Left renal cortex interstitium (tissue), 4 donors: ENCODE measurements at places on chromosomes 6 and 20. TPM values are rescaled to one million over a fixed set of nuclear protein-coding genes. Genes with fewer than 3 reads are reported as not detected.

DNA sequence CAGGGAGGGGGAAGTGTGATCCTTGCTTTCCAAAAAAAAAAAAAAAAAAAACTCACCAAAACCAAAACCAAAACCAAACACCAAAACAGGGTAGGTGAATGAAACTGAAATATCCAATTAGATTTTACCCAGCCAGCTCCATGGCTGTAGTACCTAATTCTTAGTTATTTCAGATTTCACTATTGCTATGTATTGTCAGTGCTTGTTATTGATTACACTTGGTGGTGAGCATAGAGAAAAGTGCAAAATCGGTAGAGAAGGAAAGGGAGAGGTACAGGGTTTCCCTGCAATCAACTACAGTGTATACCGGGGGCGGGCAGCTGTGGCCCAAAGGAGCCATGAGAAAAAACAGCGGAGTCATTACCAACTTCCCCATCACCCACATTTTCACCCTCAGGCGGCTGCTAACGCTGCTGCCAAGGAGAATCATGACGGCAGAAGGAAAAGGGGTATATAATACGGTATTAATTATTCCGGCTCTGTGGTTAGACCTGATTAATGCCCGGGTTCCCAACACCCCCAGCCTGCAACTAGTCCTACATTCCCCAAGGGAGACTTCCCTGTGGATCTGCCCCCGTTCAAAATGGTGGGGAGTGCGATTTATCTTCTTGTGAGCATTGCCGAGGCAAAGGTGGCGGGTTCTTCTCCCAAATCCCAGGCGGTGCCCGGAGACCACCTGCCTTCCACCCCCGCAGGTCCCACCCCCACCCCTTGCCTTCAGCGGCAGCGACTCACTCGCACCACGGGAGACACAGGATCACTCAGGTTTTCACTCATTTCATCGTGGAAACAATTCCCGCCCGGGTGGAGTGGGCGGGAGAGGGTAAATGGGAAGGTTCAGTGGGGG lies at the start of gene C6orf62:
Gene C6orf62, minus strand, starts transcription at position 30 of the 847 bp plus-strand sequence. CDS start 486 bp downstream, outside the sequence.
- DNase-seq, result no peak

- DNase-seq, result no peak
Observed at GRCh38 chr20:36313926-36314325, 7.8 kb downstream of the DLGAP4 start.

- no peak for DNase-seq
Observed at GRCh38 chr6:149035766-149036165, 281.7 kb upstream of the TAB2 start.

- no peak for DNase-seq
Observed at GRCh38 chr6:14270142-14270893, 152.7 kb downstream of the CD83 start.

DNA sequence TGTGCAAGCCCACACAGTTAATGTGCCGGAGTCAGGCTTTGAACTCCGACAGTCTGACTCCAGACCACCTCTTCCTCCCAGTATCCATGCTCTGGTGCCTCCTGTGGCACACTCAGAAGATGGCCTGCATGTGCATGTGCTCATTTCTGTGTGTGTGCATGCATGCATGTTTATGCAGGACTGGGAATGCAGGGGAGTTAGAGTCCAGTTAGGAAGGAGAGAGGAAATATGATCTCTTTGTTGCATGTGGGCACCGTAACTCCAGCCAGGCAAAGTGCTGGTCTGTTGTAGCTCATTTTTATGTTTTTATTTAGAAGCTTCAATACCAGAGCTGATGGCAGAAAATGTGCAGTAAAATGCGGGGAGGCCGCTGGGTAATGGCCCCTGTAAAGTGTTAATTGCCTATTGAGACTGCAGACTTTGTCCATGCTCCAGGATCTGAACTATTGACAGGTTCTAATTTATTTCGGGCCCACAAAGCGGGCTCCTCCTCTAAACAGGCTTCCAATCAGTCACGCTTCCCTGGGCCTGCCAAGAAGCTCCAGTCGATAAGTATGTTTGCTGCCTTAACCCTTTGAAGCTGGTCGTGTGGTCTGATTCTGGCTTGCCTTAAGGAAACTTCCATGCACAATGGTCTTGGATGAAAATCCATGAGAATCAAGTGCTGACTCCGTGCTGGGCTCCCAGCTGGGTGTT lies 248.3 kb downstream of the DHX35 start:
- DNase-seq, result no peak

GRCh38 chr6:161233986-161234661 lies 39.7 kb downstream of the AGPAT4 start:
- no peak for DNase-seq

DNA sequence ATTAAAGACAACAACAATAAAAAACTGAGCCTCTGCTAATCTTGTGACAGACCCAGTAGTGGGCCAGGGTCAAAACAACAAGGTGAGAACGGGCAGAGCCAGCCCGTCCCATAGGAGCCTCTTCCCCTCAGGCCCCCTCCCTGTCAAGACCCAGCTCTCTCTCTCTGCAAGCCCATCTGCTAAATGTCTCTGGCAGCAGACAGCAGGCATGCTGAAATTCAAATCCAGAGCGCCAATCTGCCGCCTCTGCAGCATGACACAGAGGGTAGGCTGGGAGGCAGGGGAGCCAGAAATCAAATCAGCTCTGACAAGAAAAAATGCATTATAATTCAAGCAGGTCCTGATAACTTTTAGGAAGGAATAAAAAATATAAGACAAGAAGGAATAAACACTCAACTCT lies 26.3 kb downstream of the METTL24 start:
- DNase-seq, result no peak

GRCh38 chr6:160273196-160273595 lies 14.6 kb upstream of the SLC22A2 start:
- no peak for DNase-seq

- DNase-seq, result no peak
Observed at GRCh38 chr6:170114956-170115855, 175.7 kb downstream of the DLL1 start.

- no peak for DNase-seq
Observed at GRCh38 chr20:51340451-51340840, 202.1 kb downstream of the NFATC2 start.

DNA sequence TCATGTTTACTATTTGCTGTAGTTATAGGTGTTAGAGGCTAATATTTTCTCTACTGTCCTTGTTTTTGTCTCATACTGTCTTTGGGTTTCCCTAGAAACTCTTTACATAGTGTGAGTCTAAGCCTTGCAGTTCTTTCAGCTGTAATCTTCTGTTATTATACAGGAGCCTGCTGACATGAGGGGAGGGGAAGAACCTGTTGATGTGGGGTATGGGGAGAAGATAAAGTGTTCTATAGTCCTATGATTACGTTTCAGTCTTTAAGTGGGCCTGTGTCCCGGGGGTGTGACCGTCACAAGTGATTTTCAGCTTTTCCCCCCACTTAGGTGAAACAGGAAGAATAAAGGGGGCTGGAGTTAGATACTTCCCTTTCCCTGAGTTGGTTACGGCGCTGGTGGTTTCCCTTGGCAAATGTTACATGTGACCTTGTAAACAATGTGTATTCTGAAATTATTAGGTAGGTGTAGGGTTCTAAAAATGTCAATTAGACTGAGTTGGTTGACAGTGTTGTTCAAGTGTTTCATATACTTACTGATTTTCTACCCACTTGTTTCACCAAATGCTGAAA lies 41.3 kb downstream of the REV3L start:
- no peak for DNase-seq

DNA sequence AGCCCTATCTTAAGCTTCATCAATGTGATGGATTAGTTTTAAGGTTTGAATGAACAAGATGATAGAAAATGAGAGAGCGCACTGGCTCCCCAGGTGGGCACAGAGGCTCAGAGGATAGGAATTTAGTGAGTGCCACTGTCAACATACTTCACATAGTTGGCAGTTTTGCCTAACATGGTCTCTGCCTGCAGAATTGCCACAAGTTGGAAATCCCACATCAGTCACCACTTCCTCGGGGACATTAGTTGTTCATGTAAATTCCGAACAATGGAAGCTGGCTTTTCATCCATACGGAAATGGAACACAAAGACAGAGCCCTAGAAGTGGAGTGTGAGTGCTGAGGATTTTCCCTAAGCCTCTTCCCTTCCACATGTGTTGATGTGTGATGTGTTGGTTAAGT lies 123.9 kb upstream of the PHACTR1 start:
- DNase-seq, result no peak

DNA sequence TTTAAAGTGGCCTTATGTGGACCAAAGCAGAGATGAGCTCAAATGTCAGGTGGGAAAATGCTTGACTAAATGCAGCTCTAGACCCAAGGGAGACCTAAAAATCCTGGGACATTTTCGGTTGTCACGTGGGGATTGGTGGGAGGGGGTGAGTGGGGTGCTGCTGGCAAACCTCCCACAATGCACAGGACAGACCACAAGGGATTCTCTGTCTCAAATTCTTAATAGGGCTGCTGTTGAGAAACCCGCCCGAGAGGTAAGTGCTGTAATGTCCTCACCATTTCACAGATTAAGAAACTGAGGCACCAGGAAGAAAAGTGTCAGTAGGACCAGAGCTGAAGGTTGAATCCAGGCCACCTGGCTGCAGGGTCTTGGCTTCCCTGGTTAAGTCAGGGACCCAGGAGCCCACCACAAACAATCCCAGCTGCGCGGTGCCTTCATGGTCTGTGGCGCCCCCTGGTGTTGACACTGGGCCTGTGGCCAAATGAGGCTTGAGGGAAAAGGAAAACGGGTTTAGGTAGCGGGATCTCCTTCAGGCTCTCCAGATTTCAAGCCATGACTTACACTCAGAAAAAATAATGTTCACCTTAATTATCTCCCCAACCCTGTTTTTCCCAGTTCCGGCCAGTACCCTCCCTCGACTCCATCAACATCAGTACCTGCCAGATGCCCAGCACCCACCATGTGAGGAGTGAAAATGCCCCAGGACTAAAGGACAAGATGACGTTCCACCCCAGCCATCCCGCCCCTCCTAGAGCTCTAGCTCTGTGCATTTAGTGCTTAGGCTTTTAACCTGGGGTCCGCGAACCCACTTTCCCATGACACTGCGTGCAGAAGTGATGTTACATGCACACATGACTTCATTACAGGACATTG lies 7.2 kb downstream of the HLA-G start:
- DNase-seq, result no peak

DNA sequence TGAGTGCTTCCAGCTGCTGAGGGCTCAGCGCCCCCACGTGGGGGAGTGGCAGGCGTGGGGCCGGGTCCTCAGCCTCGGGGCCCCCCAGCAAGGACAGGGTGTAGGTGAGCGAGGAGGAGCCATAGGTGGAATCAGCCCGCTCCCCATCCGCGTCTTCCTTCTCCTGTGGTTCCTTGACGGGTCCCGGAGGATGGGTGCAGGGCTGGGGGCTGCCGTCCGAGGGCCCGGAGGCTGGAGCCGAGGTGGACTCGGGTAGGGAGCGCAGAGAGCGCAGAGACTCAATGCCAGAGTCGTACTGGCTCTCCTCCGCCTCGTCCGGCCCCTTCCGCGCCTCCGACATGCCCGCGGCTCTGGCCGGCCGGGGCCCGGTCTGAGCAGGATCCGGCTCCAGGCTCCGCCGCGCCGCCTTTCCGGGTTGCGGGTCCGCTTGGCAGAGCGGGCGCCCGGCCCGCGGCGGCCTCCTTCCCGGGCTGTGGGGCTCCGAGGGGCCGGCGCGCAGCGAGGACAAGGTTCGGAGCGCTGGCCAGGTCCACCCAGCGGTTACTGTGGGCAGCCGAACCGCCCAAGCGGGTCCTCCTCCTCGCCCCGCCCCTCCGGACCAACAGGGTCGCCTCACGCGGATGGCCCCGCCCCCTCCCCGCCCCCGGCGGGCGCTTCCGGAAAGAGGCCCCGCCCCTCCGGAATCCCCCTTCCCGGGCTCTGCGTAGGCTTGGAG lies at the start of gene NFKBIE:
Gene NFKBIE, minus strand, starts transcription at position 545 of the 715 bp plus-strand sequence. Its CDS starts 205 bp downstream, at position 340.
- DNase-seq, result peak; percentile 83

GRCh38 chr20:5100684-5101347 lies 18.9 kb downstream of the PCNA start:
- no peak for DNase-seq

- peak; percentile 53 for DNase-seq
Observed at GRCh38 chr6:89984926-89985750, 90.9 kb downstream of the GJA10 start.

- no peak for DNase-seq
Observed at GRCh38 chr6:87340230-87340629, 4.4 kb upstream of the C6orf163 start.

DNA sequence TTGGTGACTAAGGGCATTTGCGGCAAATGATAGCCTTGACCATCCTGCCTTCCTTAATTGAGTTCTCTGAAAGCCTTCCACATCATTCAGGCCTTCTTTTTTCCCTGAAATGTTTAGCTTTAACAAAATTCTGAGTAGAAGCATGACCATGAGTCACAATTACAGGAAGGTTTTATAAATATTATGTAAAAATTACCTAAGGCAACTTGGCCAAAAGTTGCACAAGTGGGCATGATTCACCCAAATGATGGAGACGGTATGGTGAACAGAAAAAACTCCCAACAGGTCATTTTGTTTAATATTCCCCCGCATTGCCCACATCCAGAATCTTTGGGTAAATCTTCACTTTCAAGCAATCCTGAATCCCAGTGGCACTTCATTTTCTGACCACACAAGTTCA lies 37.0 kb downstream of the MC3R start:
- no peak for DNase-seq

GRCh38 chr20:44470327-44470726 lies 5.3 kb upstream of the TTPAL start:
- no peak for DNase-seq

GRCh38 chr6:112649853-112650252 lies 302.7 kb downstream of the RFPL4B start:
- DNase-seq, result no peak

DNA sequence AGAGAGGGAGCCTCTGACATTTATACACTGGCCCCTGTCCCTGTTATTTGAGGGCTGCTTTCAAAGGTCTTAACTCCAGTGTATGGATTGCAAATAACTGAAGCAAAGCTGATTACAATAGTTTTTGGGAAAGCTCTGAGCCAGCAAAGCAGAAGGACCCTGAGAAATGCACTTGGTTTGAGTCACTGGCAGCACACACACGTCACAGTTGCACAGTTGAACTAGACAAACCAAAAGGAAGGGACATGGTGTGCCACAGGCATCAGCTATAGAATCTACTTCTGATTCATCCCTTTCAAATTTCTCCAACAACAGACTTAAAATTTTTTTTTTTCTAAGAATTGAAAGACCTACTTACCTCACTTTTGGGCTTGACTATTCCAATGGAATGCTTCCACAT lies 56.4 kb downstream of the SNRNP48 start:
- no peak for DNase-seq

DNA sequence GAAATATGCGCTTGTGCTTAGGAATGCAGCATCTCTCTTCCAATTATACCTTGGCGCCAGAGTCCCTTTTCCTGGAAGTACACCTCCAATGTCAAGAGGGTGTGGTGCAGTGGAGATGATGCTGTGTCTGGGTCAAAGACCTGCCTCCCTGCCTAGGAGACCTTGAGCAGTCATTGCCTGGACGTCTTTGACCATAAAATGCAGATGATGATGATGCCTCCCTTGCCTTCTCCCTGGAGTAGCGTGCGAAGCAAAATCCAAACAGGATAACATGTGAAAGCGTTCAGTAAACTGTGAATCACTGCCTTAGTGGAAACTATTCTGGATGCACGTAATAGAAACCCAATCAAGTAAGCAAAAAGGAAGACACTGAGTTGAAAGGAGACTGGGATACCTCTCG lies 97.4 kb upstream of the ARMC2 start:
- DNase-seq, result no peak

- no peak for DNase-seq
Observed at GRCh38 chr6:44678252-44678935, 290.9 kb downstream of the CDC5L start.

The CLIC5 gene
- polyA plus RNA-seq, result 197 TPM

The TFAP2C gene
- polyA plus RNA-seq, result 0.83 TPM

The FAM184A gene
- polyA plus RNA-seq, result 8.2 TPM

The MEP1A gene
- 0.07 TPM for polyA plus RNA-seq

The MLN gene
- polyA plus RNA-seq, result 1.3 TPM

The GUCA1A gene
- not detected for polyA plus RNA-seq

The TMEM217 gene
- 0.92 TPM for polyA plus RNA-seq

The OR2B6 gene
- polyA plus RNA-seq, result not detected

The BNIP5 gene
- polyA plus RNA-seq, result 0.09 TPM

The CLPSL2 gene
- polyA plus RNA-seq, result 0.52 TPM

The CTCFL gene
- polyA plus RNA-seq, result 1.0 TPM

The OXT gene
- polyA plus RNA-seq, result 0.94 TPM
